ENCODE measurements at places on chromosomes 11 and 22.

DNA sequence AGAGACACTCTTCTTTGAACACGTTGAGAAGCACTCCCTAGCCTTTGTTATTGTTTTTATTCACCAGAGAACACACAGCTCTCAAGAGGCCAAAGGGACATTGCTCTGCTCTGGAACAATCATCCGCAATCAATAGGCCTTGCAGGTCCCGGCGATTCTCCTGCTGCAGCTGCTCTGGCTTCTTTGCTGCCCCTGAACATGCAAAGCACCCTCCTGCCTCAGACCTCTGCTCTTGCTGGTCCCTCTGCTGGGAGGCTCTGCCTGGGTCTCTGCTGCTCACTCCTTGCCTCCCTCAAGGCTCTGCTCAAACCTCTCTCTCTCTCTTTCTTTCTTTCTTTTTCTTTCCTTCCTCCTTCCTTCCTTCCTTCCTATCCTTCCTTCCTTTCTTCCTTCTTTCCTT is 232.7 kb downstream of the DSCAML1 start:
- no peak for DNase-seq

DNA sequence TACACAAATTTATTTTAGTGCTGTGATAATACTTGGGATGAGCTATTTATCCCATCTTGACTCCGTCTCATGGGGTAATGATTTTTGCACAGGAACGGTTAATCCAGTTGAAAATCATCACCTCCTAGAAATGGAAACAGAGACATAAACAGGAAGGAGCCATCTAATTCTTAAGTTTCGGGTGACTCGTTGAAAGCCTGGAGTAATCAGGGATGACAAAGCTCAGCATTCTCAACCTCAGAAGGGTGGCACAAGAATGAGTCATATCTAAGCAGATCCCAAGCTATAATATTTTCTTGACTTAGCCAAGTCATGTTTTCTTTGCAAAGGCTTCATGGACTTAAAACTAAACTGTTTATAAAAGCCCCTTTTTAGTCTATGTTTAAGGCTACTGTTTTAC is 280.8 kb upstream of the CCDC90B start:
- DNase-seq: no peak

GRCh38 chr11:134920851-134921608 is 509.0 kb upstream of the B3GAT1 start:
- DNase-seq: no peak

GRCh38 chr11:102582140-102582539 is 43.0 kb downstream of the MMP20 start:
- no peak for DNase-seq
